ENCODE measurements at places on chromosomes 6 and 20.

GRCh38 chr6:14910692-14911547 is 334.9 kb upstream of the JARID2 start:
- DNase-seq, result no peak

DNA sequence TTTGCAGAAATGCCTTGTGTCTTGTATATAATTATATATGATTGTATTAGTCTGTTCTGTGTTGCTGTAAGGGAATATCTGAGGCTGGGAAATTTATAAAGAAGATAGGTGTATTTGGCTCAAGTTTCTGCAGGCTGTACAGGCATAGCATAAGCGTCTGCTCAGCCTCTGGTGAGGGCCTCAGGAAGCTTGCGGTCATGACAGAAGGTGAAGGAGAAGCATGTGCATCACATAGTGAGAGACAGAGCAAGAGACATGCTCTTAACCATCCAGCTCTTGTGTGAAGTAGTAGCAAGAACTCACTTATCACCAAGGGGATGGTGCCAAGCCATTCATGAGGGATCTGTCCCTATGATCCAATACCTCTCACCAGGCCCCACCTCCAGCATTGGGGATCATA is 6.5 kb downstream of the DCBLD1 start:
- DNase-seq, result no peak

GRCh38 chr20:60513141-60513540 is 554.9 kb downstream of the CDH26 start:
- no peak for DNase-seq

DNA sequence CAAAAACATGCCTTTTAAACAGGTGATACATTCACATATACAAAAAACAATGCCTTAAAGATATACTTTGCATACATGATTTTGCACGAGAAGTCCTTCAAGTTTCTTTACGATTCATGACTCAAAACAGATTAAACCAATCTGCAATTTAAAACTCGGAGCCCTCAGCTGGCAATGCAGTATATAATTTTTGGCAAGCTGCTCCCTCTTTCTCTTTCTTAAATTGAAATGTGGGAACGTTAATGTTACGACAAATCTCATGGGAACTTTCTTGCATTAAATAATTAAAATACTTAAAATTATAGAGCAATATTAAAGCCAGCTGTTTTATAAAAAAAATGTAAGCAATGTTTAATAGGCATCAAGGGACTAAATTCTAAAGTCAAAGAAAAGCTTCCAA is 334.6 kb downstream of the ESR1 start:
- DNase-seq, result no peak

DNA sequence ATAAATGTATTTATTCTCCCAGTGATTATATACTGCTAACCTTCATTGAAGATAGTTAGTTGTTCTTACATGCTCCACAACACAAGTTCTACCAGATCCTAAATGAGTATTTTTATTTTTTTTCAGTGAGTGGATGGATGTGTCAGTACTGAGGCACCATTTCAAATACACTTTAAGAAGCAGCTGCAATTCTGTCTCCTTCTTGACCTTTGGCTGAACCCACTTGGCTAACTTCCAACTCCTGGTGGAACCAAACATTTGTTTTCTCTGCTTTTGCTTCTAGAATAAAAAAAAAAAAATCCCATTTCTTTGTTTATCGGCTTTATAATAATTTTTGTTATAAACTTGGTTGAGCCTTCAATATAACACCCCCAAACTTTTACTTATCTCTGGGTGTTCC is 458.3 kb upstream of the MAP3K7 start:
- DNase-seq, result no peak

DNA sequence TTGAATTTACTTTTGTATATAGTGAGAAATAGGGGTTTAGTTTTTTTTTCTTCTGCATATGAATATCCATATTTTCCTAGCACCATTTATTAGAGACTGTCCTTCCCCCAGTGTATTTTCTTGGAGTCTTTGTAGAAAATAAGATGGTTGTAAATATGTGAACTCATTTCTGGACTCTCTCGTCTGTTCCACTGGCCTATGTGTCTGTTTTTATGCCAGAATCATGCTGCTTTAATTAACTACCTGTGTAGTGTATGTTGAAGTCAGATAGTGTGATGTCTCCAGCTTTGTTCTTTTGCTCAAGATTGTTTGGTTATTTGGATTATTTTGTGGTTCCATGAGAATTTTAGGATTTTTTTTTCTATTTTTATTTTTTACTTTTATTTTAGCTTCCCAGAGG is 176.6 kb upstream of the RAB32 start:
- no peak for DNase-seq

- DNase-seq, result no peak
Observed at GRCh38 chr6:133047065-133047665, 194.0 kb upstream of the EYA4 start.

DNA sequence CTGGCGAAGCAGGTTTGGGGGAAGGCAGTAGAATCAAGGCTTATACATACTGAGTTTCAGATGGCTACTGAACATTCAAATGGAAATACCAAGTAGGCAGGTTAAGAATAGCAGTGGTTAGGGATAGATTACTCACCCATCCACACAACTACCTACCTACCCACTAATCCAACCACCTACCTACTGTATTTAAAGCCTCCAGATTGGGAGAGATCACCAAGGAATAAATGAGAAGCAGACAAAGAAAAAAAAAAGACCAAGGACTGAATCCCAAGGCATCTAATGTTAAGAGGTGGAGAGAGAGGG is 68.3 kb upstream of the SMIM29 start:
- DNase-seq, result no peak

GRCh38 chr20:19624221-19624965 is 133.7 kb upstream of the RIN2 start:
- DNase-seq, result no peak

DNA sequence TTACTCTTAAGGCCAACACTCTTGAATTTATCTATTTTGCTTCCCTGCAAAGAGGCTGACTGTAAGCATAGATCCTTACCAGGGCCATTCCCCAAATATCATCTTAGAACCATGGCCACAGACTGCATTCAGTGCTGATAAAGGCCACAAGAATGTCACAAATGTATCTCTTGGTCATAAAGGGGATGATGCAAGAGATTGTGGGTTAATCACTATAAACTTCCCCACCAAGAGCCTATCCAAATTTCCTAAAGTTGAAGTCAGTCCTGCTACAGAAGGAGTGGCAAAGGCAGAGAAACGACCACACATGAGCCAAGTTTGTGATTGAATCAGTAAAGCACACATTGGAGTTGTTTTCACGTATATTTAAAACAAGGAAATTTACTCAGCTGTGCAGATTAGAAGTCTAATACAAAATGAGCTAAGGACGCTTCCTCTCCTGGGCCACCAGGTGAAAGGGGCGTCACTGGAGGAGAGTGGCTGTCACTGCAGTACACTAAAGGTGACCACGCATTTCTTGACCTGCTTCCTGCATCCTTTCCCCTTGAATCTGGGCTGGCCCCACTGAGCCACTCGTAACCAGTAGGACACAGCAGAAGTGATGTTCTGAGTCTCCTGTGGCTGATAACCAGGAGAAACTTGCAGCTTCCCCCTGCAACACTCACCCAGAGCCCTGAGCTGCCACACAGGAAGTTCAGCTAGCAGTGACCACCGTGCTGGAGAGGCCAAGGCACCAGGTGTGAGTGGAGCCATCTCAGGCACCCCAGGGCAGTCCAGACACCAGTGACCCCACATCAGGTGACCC is 181.9 kb downstream of the SYNDIG1 start:
- no peak for DNase-seq

GRCh38 chr6:144349690-144350527 is 64.8 kb downstream of the UTRN start:
- DNase-seq, result no peak

GRCh38 chr6:27370391-27370790 is 18.2 kb upstream of the ZNF391 start:
- DNase-seq, result no peak

GRCh38 chr6:147530132-147531060 is 21.9 kb downstream of the SAMD5 start:
- no peak for DNase-seq

DNA sequence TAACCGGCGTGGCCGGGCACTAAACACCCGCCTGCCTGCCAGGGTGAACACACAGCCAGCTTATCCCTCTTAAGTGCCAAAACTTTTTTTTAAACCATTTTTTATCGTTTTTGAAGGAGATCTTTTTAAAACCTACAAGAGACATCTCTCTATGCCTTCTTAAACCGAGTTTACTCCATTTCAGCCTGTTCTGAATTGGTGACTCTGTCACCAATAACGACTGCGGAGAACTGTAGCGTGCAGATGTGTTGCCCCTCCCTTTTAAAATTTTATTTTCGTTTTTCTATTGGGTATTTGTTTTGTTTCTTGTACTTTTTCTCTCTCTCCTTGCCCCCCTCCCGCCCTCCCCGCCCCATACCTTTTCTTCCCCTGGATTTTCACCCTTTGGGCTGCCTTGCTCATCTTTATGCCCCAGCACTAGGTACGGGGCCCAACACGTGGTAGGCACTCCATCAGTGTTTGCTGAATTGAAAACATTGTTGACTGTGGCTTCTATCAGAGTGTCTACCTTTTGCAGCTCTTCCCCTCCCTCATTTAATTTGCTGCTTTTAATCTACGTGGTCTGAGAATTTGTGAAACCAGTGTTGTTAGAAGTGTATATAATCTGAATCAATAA is 1.5 kb downstream of the ZCCHC3 start:
- DNase-seq, result no peak

GRCh38 chr6:7697820-7698623 is 27.9 kb upstream of the BMP6 start:
- no peak for DNase-seq
